H1 (cell line): ENCODE measurements at places on chromosomes 12 and 14. TPM values are rescaled to one million over a fixed set of nuclear protein-coding genes. Genes with fewer than 3 reads are reported as not detected.

GRCh38 chr12:24562771-24563431, 386.0 kb downstream of the BCAT1 start:
- H3K4me1 ChIP-seq: peaks cover 21% of the 10 kb centered on the region
- no peaks in the 10 kb centered on the region for H3K36me3 ChIP-seq
- peaks cover 15% of the 10 kb centered on the region; the same call in 1 of the 2 replicates for H3K27me3 ChIP-seq
- H3K27ac ChIP-seq: no peak overlapping the region
- no peak for DNase-seq
- H3K4me3 ChIP-seq: peak overlapping the region; percentile 63

PDZRN4 gene
- total RNA-seq: not detected in 2 replicates

- H3K27me3 ChIP-seq: no peaks in the 10 kb centered on the region
- H3K4me1 ChIP-seq: peaks cover 9% of the 10 kb centered on the region
- peak overlapping the region; percentile 88; the same call in 1 of the 2 replicates for H3K4me3 ChIP-seq
- DNase-seq: no peak
- no peaks in the 10 kb centered on the region for H3K36me3 ChIP-seq
These were observed 935 bp upstream of the ADSS1 start for GRCh38 chr14:104722938-104723650.

GRCh38 chr12:132170637-132171292, 26.5 kb downstream of the NOC4L start:
- no peaks in the 10 kb centered on the region for H3K36me3 ChIP-seq
- no peak overlapping the region for H3K27ac ChIP-seq
- DNase-seq: no peak
- no peaks in the 10 kb centered on the region for H3K4me1 ChIP-seq
- peaks cover 16% of the 10 kb centered on the region for H3K27me3 ChIP-seq

FLVCR2 gene
- 7.1 and 12.9 TPM in 2 replicates for total RNA-seq

- H3K36me3 ChIP-seq: no peaks in the 10 kb centered on the region
- H3K4me3 ChIP-seq: peak overlapping the region; percentile 48
- H3K27me3 ChIP-seq: peaks cover 34% of the 10 kb centered on the region
These were observed 22.3 kb upstream of the GNS start for GRCh38 chr12:64781280-64782190.

RAD51AP1 gene
- 42.4 and 48.3 TPM in 2 replicates for total RNA-seq

GRCh38 chr14:34344318-34344717, 117.7 kb downstream of the SPTSSA start:
- no peaks in the 10 kb centered on the region for H3K4me1 ChIP-seq
- no peaks in the 10 kb centered on the region for H3K27me3 ChIP-seq
- H3K36me3 ChIP-seq: peaks cover 5% of the 10 kb centered on the region; the same call in 1 of the 2 replicates

GLS2 gene
- total RNA-seq: 14.5 and 16.9 TPM in 2 replicates

DNA sequence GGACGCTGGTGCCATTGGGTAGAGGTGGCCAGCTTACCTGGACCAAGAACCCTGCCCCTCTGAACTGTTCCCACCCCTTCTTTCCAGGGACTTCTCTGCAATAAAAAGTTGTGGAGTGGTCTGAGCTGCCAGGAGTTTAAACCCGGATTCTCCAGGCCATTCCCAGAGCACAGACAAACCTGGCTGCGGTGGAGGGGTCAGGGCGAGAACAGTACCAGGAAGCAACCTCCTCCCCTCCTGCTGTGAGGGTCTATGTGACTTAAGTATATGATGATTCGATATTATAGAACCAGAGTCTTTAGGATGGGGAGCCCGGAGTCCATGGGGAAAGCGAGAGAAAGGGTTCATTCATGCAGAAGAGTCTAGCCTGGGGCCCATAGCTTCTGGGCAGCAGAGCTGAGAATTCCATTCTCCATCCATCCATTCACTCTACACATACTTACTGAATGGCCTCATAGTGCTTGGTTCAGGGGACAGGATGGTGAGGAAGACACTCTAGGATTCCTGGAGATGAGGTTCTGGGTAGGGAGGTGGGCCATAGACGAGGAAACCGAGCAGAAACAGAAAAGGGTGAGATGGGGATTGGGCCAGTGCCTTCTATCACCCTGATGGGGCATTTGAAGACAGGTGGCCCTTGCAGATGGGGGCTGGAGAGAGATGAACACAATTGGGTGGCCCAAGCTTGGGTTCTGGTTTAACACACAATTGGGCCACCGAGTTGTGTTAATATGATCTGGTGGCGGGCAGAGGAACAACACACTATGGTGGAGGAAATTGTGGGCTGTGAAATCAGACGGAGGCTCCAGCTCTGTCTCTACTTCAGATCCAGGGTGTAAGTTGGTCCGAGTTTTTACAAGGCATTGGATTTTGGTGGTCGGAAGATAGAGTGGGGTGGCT, 5.2 kb downstream of the KRT86 start:
- no peak overlapping the region for H3K27ac ChIP-seq
- H3K27me3 ChIP-seq: peaks cover 6% of the 10 kb centered on the region; the same call in 1 of the 2 replicates
- H3K4me1 ChIP-seq: no peaks in the 10 kb centered on the region
- no peak overlapping the region for H3K4me3 ChIP-seq

- no peaks in the 10 kb centered on the region for H3K4me1 ChIP-seq
- no peaks in the 10 kb centered on the region for H3K27me3 ChIP-seq
- no peak overlapping the region for H3K27ac ChIP-seq
- no peaks in the 10 kb centered on the region for H3K36me3 ChIP-seq
- no peak for DNase-seq
These were observed 117.5 kb upstream of the PARP11 start for GRCh38 chr12:3990501-3991280.
